ENCODE measurements at places on chromosomes 1 and 21.

DNA sequence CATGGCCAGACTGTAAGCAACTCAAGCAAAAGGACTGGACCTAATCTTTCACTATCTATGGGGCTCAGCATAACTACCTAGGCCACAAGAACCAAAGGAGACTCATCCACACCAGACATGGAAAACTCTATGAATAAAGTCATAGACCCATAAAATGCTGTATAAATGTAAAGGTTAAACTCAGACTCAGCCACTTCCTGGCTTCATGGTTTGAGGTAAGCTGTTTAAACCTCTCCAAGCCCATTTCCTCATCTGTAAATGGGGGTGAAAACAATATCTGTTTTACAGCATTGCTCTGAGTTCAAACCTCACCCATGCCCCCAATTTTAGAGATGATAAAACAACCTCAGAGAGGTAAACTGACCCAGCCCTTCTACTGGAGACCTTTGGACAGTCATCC is 4.0 kb upstream of the SMIM12 start:
- DNase-seq = no peak

DNA sequence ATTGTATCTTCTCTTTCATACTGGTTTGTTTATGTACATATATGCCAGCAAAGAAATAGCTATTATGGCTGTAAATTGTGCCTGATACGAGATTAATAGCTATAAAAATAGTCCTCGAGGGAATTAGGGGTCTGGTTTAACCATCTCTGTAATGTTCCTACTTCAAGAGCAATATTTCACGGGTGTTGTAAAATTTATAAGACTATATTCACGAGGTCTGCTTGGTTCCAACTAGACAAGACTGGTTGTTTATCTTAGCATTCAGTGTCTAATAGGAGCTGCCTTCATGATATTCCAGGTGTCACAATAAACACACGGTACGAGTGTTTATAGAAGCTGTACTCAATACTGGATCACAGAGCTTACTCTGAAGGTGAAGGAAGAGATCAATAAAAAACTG is 389.9 kb downstream of the SIPA1L2 start:
- no peak for DNase-seq

DNA sequence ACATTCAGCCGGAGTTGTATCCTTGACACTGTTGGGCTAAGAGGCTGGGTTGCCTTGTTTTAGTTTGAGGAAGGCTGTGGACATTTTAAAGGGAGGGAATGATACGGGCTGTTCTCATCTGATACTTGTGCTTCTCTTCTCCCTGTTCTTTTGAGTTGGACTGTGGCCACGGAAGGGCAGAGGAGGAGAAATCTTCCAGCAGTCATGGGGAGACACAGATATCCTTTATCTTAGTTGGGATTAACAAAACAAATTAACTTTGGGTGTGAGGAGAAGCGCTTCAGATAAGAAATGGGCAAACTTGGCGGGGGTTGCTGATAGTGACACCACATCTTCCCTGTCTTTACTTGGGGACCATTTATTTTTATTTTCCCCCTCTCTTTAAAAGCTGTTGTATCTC is 138.8 kb downstream of the ROR1 start:
- DNase-seq = no peak

DNA sequence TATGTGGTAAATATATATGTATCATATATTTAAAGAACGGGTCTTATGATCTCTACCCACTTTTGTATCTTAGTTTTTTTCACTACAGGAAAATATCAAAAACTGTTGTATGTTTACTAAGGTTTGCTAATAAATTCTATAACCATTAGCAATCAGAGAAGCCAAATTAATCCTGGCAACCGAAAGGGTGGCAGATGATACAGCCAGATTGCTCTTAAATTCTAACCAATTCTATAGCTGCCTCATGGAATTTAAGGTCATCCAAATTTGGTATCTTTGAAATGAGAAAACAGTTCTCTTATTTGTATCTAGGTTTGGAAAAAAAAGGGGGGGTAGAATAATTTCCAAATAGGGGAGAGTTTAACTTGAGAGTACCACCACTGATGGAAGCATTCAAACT is 591.2 kb downstream of the SMYD3 start:
- DNase-seq = no peak

DNA sequence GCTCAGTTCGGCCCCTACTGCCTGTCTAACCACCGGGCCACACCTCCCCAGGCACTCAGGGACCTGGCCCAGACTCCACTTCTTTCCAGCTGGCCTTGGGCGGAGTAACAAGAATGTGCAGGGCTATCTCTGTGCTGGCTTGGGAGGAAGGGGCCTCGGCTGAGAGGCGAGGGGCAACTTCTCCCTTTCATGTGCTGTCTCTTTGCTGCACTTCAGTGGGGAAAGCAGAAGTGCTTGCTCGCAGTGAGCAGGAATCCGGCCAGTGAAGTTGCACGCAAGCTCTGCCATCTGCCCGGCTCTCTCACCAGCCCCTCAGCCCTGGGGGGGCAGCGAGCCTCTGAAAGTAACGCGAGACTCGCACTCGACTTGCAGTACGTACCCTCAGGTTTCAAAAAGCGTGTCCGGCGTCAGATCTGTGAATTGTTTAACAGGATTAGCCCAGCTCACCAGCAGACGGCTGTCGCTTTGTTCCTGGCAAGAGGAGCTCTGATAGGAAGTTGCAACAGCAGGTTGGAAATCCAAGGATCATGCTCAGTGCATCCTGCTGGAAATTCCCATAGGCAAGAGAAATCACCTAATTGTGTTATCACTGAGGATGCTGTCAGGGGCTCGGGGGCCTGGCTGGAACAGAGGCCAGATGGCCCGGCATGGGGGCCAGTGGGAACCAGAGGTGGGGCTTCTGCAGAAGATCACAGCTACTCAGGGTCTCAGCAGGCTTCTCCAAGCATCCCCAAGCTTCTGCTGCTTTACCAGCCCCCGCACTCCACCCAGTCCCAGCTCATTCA is 221.1 kb downstream of the NPHP4 start:
- peak; percentile 14 for DNase-seq

GRCh38 chr21:32282992-32283391 is 4.1 kb upstream of the MIS18A start:
- no peak for DNase-seq

GRCh38 chr1:237709355-237709754 is 181.4 kb downstream of the ZP4 start:
- no peak for DNase-seq

DNA sequence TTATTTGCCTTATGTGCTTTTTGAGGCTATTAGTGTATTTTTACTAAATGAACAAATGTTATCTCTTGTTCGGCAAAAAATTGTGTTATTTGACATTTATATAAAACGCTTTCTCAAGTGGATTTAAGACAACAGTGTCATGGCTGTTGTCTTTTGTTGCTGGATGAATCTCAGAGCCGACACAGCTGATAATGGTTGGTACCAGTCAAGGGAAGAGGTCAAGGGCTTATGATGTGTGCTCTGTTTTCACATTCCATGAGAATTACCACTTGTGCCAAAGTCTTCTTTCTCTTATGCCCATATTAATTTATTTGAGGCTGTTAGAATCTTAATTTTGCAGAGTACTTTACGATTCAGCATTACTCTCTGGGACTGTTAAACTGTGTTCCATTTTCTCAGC is 17.9 kb upstream of the CD101 start:
- DNase-seq = peak; percentile 24

DNA sequence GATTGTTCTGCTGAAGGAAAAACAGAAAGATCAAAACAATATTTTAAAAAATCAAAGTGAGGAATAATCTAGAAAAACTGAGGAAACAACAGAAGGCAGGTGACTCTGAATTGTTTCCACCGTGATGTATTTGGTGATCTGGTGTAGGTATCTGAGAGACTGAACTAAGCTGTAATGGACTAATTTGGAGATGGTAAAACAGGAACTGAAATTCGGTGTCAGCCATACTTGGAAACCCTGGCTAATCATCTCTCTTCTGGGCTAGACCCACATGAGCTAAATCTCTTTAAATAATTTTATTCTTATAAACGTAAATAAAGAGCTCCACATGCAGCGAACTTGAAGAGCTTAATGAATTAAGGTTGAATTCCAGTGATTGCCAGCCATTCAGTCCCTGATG is 1226.1 kb downstream of the NCAM2 start:
- no peak for DNase-seq

DNA sequence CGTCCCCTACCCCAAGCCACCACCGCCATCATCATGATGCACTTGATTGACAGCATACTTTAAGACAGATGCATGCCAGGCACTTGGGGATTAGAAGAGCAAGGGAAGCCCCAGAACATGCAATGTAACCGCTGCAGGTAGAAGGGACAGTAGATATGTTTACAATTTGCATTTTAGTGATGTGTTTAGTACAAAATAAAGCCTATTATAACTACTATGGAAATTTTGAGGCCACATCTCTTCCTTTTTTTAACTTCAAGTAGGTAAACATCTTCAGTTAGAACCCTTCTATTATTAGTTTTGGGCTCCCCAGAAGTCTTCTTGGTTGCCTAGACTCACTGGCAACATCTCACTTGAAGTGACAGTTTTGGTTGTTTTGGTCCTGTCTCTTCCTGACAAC is 25.3 kb downstream of the CR1L start:
- no peak for DNase-seq

- no peak for DNase-seq
Observed at GRCh38 chr1:8541961-8542521, 224.1 kb downstream of the SLC45A1 start.

DNA sequence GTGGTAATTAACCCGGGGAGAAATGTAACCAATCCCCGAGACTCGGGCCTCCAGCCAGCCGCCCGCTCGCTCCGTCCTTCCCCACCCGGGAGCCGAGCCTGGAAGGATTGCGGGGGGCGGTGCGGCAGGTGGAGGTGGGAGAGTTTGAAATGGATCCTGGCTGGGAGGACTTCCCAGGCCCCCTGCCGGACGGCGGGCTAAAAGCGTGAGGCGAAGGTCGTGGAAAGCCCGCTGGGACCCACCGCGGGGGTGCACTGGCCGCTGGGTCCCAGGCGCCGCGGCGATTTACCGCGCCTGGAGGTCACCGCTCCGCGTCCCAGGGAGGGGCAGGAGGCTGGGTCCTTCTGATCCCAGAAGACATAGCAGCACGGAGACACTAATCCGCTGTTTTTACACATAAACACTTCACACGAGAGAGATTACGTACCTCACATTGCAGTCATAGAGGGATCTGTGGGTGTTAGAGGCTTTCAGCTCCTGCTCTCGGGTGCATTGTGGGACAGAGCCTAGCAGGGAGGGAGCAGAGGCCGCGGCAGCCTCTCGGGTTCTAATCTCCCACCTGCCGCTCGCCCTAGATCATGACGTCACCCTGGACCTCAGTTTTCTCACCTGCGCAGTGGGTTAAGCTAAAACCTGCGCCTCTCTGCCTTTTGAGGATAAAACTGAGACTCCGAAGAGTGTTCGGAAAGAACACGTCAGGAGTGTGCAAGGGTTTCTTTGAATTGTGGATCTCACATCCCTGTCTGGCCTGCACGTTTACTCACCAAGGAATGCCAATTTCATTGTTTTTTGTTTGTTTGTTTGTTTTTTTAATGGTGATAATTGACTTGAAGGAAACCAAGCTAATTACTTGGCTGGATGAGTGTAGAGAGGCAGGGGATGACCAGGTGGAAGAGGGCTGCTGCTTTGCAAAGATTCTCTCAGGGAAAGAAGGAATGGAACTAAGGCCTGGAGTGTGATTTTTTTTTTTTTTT is 17.1 kb upstream of the TMEM9 start:
- peak; percentile 66 for DNase-seq

All from NCI-H2227 treated with DMSO at 0.1 percent for 48 hours (cell line).